ENCODE measurements at places on chromosomes 16 and 17. TPM values are rescaled to one million over a fixed set of nuclear protein-coding genes. Genes with fewer than 3 reads are reported as not detected.

Gene TBC1D28
- not detected for total RNA-seq

DNA sequence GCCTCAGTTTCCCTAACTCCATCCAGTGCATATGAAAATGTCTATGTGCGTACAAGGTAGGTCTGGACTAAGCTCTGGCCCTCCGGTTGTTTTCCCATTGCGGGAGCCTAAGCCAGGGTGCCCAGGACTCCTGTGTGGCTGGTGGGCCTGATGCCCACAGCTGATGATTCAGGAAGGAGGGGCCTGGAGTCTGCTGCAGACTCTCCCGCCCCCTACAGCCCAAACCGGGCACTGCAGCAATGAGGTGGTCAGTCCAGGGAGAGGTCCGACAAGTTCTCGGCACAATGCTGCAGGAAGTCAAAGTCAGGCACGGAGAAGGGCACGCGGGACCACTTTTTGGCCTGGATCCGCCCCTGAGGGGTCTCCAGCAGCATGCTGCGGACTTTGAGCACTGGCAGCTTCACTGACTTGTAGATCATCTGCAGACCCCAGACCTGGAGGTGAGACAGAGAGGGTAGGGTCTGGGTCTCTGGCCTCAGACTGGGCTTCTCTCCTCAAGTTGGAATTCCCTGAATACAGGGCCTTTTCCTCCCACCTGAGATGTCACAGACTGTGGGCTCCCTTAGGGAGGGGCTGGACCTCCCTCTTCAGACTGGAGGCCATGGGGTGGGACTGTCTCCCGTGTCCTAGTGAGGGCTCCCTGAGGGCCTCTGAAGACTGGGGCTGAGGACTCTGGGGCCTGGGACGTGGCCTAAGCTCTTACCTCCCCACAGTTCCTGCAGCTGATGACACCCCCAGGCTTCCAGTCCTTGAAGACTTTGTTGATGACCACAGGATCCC, 3.4 kb upstream of the ZNF385C start:
- peak; percentile 21 for DNase-seq

DNA sequence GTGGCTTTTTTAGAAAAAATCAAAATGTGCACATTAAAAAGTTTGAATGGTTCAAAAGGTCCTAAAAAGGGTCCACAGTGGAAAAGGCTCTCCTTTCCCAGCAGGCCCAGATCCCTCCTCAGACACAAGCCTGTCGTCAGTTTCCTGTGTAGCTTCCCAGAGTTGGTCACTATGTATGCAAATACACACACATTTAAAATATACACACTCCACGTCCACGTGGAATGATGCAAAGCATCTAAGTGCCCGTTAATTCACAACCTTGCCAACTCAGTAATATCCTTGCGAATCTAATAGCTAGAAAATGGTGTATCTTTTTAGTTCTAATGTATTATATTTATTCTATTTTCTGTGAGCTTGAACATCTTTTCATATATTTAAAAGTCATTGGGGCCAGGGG, 17.7 kb downstream of the NLRC5 start:
- DNase-seq: no peak

DNA sequence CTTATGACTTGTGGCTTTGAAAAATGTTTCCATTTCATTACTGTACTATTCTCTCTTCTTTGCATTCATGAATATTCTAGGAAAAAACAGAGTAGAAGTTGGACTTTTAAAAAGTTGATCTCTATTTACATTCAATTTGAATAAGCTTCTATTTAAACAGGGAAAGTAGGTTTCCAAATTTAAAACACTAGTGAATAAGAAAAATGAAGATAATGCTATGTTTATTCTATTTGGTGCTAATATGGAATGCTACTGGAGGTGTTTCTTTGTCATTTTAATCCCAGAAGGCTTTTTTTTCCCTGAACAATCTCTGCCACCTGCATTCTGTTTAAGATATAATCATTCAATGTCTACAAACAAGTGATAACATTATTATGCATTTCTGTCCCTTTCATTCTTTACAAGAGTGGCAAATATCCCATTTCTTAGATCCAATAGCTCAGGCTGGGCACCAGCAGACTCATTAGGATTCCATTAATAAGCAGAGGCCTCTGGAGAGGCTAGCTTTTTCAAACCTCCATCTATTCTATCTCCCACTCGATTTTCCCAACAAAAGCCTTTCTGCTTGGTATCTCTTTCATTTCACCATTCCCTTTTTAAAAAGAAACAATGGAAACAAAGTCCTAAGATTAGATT, 1001.6 kb upstream of the CDH8 start:
- DNase-seq: no peak

Gene MRPL58
- 22.2 TPM for total RNA-seq

Gene CDH16
- total RNA-seq: not detected

DNA sequence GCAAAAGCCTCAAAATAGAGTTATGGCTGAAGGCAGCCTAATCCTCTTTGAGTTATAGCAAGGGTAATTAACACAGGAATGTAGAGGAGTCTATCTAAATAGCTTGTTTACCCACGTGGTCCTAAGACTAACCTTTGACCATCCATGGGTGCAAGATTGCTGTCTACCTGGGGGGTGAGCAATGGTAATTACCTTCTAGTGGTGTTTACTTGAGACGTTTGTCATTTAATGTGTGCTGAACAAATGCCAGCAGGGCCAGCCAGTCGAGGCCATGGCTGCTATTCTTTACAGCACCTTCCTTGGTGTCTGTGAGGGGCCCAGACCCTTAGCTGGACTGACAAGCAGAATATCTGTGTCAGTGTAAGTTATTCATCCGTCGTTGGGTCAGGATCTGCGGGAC, 13.9 kb upstream of the PRPSAP1 start:
- DNase-seq: no peak

DNA sequence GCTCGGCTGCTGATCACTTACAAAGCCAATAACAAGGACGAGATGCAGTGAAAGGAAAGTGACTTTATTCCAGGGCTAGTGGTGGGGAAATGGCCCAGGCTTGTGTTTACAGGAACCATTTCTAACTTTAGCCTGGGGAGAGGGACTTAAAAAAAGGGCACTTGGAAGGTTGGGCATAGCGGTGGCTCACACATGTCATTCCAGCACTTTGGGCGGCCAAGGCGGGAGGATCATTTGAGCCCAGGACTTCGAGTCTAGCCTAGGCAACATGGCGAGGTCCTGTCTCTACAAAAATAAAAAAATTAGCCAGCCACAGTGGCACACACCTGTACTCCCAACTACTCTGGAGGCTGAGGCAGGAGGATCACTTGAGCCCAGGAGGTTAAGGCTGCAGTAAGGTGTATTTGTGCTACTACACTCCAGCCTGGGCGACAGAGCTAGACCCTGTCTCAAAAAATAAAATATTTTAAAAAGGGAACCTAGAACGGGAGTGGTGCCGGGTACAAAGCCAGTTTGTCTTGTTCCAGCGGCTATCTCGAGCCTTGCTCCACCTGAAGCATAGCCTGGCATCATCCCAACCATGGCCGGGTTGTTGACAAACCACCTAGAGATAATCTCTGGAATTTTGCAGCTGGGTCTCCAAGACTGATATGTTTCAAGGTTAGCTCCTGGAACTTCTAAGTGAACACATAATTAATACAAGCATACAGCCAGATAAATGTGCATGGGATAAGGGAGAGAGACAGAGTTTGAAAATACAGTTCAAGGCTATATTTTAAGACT, 5.7 kb upstream of the TVP23A start:
- no peak for DNase-seq

DNA sequence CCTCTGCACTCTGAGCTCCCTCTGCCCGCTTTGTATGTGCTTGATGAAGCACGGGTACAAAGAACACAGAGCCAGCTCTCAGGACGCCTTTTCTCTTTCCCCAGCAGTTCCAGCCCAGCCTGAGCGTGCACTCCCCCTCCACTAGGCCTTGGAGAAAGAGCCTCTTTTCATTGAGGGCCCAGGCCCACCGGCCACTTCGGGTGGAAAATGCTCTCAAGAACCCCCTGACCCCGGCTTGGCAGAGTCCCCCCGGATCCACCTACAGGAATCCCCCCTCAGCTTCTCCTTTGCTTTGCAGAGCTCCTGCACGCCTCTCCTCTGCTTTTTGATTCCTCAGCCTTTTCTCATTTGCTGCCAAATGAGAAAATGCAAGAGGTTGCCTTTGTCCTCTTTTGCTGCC, 30.2 kb downstream of the MRC2 start:
- DNase-seq: no peak

Gene PRAC2
- not detected for total RNA-seq

Gene MAPT
- under 0.01 TPM for total RNA-seq

DNA sequence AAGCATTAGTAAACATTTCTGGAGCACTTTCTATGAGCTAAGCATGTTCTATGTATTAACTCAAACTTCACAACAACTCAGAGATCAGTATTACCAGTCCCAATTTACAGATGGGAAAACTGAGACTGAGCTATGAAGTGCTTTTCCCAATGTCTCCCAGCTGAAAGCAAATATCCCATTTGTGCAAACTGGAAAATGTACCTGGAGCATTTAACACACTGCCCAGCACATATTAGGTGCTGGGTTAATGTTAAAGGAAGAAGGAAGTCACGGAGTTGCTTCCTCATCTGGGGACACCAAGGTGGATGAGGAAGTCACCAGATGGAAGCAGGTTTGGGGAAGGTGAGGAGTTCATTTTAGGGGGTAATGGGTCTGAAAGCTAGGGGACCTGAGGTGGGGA, 66.1 kb downstream of the ABCC6 start:
- DNase-seq: no peak

Gene ASPA
- 0.59 TPM for total RNA-seq

- DNase-seq: peak; percentile 46
Observed at GRCh38 chr17:5582209-5583185, 1.8 kb downstream of the NLRP1 start.

GRCh38 chr16:29951625-29952365, 10.1 kb upstream of the TMEM219 start:
- no peak for DNase-seq

DNA sequence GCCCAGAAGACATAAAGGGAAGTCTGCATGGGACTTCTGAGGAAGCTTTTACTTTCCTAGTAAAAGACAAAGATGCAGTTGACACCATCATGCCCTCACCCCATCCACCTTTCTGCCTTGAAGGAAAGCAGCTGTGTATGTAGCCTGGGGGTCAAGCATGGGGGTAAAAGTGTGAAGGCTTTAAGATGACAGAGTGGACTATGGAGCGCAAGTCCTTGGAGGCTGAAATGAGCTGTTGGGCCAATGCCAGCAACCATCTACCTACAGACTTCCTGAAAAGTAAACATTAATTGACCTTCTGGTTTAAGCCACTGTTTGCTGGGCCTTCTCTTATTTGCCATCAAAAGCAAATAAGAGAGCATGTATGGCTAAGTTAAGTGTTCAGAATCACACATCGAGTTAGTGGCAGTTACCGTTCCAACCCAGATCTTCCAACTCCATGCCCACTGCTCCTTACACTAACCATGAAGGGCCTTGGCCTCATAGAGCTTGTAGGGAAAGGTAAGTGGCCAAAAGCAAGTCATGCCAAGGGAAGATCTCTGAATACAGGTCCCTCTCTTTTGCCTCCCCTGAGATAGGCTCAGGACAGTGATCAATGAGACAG, 30.0 kb downstream of the SLC13A5 start:
- DNase-seq: no peak

Gene HSD17B1
- total RNA-seq: 19.3 TPM

Data from mammary epithelial cell (primary cell).